ENCODE measurements at places on chromosomes 12 and 14.

DNA sequence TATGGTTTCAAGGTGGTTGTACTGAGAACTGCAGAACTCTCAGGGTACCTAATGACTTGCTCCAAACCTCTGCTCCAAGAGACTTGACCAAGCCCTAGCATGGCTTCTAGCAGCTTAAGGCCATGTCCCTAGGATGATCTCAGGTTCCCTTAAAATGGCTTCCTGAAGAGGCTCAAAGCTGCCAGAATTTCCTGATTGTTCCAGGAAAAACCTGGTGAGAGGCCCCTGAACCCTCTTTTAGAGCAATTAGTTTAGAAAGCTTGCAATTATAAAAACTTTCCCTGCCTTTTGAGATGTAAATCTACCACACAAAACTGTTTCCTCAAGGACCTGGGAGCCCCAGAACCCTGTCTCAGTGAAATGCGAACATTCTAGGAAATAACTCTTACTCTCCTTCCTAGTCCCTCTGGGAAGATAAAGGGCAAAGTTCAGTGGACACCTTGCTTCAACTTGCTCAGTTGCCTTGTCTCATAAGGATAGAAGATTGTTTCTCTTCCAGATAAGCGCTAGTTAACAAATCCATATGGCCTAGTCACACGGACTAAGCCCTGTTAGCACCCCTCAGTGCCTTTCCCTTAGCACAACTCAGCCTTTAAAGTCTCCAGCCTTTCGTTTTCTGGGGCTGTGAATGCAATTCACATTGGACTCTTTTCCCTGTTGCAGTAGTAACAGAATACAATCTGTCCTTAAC, 2.5 kb downstream of the CMAS start:
- no peak for DNase-seq

DNA sequence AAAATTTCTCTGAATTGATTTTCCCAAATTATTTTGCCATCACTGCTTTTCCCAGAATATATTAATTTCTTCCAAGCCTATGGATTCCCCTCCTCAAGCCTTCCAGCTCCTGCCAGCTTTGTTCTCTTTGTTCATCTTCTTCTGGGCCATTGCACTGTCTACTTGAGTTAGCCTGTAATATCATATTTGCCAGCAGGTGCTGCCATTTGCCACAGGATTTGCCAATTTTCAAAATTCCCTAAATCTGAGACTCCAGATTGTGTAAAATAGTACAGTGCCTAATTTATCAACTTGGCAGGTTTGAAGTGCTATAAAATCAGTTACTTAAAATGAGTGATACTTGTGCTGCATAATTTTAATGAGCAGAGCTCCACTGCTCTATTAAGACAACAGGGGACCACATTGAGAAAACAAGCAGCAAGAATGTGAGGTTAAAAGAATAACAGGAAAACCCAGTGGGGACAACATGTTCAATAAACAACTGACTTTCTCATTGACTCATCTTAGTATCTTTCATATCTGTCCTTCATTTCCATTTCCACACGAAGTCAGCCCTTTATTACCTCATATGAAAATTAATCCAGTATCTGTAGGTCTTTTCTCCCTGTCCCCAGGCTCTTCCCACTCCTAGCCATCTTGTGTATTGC, 84.6 kb upstream of the CCDC196 start:
- no peak for DNase-seq

- DNase-seq, result no peak
Observed at GRCh38 chr14:34568803-34569202, 29.3 kb upstream of the EAPP start.

- DNase-seq, result no peak
Observed at GRCh38 chr12:1882850-1883470, 35.5 kb downstream of the CACNA2D4 start.

DNA sequence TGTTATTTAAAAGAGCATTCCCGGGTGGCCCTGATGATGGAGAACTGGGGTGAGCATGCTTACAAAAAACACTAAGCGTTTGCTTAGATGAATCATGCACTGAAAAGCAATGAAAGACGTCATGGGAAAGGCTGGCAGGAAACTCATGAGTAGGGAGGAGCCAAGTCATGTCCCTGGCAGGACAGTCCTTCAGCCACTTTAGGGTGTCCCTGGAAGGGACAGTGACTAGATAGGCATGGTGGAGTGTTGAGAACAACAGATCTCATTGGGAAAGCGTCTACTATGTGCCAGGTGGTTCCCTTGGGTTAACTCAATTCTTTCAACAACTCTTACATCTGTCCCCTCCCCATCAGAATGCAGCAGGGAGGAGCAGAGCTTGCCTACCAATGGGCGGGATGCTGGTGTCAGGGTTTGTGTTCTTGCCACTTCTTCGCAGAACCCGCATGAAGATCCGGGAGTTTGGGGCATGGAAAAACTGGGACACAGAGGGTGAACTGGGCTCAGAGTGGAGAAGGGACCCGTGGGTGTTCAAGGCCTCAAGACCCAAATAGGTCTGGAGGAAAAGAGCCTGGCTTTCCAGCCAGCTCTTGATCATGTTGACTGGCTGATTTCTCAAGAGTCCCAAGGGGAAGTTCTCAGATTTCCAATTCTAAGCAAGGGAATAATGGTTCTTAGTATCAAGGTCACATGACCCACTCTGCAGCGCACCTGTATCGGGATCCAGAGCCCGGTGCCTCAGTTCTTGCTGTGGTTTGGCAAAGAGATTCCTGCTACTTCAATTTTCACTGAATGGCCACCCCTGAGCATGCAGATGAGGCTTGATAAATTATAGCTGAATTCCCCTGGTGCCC, 653.9 kb upstream of the TBX3 start:
- DNase-seq, result peak; percentile 54

DNA sequence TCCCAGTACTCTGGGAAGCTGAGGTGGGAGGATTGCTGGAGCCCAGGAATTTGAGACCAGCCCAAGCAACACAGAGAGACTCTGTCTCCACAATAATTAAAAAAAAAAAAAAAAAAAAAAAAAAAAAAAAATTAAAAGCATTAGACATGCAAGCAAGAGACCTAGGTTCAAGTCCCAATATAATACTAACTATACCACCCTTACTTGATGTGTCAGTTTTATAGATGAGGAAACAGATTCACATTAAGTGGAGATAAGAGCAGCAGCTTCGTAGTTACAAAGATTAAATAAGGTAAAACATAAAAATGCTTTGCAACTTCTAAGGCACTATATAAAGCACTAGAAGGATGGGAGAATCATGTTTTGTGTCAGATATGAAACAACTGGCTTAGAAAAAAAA, 9.1 kb downstream of the PPTC7 start:
- DNase-seq, result no peak

DNA sequence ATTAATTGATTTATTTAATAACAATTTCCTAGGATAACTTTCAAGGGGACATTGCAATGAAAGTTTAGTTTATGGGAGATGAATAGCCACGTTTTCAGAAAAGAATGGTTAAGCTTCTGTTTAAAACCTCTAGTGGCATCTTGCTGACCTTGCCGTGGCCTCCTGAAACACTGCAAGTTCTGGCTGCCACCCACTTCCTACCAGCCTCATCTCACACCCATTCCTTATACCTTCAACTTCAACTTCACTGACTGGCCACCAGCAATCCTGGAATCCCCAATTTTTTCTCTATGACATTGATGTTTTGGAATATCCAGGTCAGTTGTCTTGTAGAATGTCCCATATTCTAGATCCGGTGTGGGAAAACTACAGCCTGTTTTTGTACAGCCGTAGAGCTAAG, 5.2 kb upstream of the HELB start:
- DNase-seq, result no peak

- no peak for DNase-seq
Observed at GRCh38 chr12:65269603-65270002, 8.9 kb upstream of the MSRB3 start.

DNA sequence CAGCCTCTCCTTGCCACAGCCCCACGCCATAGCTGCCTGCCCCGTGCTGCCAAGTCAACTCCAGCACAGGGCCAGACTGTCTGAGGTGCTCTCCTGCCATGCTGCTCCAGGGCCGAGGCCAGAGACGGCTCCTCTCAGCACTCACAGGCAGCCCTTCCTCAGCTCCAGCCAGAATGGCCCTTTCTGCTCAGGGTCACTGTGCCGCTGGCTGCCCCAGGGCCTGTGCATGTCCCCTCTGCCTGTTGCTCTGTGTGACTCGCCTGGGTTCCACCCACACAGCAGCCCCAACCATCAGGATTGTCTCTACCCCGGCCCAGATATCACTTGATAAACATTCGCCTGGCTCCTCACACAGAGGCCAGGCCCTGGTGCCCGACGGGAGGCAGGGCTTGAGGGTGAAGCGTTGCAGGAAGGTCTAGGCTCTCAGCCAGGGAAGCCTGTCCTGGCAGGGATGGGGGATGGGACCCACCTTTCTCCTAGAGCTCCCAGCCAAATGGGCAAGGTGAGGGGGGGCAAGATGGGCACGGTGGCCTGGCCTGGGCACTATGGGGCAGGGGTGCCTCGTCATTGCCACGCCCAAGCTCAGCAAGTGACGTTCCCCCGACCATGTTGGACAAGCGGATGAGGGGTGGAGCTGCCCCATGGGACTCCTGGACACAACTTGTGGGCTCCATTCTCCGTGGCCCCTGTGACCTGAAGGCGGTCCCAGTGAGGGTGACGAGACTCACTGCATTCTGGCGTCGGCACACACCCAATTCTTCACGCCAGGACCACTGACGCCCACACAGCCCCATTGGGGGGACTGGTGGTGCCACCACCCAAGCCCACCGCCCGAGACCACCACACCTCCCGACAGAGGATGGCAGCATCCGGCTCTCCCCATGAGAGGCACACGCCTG, 27.4 kb upstream of the BTBD6 start:
- no peak for DNase-seq

- no peak for DNase-seq
Observed at GRCh38 chr12:76312315-76312714, 35.9 kb downstream of the BBS10 start.

DNA sequence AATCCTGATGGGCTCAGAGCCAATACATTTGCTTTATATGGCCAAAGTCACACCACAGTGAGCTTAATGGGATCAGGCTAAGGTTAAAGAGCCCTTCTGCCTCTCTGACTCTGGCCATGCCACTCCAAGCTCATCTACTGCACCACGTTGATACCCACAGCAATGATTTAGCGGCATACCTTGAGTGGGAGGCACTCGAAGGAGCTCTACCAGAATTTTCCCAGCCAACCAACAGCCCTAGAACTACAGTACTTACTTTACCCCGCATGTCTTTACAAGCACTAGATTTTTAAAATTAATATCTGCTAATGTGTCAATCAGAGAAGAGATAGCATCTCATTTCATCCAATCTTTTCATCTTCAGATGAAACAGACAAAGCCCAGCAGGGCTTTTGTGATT, 300.5 kb downstream of the GRIN2B start:
- DNase-seq, result no peak

DNA sequence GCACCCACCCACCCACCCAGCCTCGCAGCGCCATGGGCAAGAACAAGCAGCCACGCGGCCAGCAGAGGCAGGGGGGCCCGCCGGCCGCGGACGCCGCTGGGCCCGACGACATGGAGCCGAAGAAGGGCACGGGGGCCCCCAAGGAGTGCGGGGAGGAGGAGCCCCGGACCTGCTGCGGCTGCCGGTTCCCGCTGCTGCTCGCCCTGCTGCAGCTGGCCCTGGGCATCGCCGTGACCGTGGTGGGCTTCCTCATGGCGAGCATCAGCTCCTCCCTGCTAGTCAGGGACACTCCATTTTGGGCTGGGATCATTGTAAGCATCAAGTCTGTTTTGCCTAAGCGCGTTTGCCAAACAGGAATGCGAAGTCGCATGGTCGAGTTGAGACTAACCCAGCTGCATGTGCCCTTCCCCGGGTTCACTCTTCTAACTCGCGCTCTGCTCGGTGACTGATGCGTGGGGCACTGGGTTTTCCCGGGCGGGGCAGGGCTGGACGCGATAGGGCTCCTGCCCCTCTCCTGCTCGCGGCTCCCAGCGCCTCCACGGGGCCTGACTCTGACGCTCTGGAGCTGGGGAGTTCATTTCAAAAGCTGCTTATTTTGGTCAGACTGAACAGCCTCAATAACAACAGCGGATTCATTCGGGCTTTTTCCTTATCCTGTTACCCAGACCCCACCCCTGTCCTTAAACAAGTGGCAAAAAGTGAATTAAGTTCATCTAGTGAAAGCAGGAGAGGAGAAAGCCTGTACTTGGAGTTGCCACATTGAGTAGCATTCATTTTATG, 458 bp downstream of the SSPN start:
- DNase-seq, result no peak

GRCh38 chr14:55291480-55292081, 20.4 kb downstream of the FBXO34 start:
- no peak for DNase-seq

DNA sequence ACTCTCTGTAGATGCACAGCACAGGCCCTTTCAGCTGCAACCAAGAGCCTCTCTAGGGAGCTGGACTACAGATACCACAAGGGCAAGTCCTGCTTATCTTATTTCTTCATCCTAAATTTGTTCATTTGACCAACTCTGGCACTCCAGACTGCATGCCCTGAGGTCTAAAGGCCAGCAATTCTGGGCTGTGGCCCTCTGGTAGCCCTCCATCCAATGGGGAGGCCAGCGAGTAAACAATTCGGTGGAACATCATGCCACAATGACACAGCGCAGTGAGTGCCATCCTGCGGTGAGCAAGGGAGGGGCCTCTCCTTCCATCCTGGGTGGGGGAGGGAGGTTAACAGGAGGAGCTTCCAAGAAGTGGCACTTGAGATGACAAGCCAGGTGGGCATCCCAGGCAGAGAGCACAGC, 652 bp upstream of the SELPLG start:
- peak; percentile 7 for DNase-seq

GRCh38 chr14:93049867-93050331, 65.8 kb downstream of the ITPK1 start:
- DNase-seq, result no peak

GRCh38 chr14:56854325-56854724, 44.0 kb upstream of the OTX2 start:
- DNase-seq, result no peak
